ENCODE measurements at places on chromosomes 6 and 20.

GRCh38 chr20:53579581-53580375 is 13.9 kb downstream of the ZNF217 start:
- DNase-seq: no peak

- no peak for DNase-seq
Observed at GRCh38 chr20:14832630-14833029, 495.2 kb upstream of the FLRT3 start.

GRCh38 chr6:138662471-138662870 is 111.1 kb upstream of the CCDC28A start:
- no peak for DNase-seq

DNA sequence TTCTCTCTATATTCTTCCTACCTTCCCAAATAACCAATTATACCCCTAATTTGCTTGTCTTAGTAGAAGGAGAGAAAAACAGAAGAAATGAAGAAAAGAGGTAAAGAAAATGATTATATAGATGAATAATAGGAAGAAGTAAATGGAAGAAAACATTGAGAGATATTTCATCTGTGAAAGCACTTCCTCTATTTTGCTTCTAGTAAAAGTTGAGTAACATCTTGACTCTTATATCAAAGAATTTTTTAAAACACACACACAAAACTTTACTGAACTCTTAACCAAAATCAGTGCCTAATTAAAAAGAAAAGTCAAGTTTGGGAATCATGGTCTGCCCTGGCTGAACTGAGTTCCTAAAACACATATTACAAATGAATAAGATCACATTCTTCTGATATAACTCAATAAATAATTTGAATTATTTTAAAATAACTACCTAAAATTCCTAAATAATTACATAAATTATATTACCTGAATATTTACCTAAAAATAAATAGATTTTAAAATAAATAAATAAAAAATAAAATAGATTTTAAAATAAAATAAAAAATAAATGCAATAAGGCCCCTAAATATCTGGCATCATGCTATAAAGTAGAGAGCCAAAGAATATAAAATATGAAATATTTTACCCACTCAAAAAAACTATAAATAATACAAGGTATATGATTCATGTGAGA is 8.8 kb downstream of the SLC17A2 start:
- DNase-seq: no peak

DNA sequence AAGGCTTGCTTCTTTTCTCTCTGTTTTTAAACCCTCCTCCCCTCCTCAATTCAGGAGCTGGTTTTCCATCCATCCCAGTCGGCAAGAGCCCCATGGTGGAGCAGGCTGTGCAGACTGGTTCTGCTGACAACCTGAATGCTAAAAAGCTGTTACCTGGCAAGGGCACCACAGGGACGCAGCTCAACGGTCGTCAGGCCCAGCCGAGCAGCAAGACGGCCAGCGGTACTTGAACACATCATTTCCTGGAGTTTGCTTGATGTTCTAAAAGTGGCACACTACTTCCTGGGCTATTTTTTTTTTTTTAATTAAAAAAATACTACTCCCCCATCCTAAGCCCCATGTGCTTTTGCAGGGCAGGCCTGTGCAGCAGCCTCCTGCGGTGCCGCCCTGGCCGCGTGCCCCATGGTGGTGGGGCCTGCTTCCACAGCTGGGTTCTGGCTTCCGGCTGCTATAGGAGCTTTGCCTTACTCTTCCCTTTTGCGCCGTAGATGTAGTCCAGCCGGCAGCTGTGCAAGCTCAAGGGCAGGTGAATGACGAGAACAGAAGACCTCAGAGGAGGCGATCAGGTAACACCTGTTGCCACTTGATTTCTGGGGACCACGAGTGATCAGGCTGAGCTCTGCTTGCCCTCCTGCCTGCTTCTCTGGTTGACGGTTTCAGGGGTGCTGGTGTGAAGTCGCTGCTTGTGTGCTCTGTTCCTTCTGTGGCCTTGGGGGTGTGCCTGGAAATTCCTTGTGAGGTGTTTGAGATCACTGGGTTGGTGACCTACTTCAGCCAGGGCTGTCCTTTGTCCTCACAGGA is 7.7 kb downstream of the LSM14B start:
- no peak for DNase-seq

All from stimulated activated CD8-positive, alpha-beta memory T cell treated with anti-CD3 and anti-CD28 coated beads, Interleukin-12 subunit alpha, Interleukin-12 subunit beta, amount 100 ng/mL, for 4 hours (primary cell).